NCI-H2081 (cell line): ENCODE measurements at places on chromosomes 4 and X.

GRCh38 chr4:19123681-19124080, 1102.1 kb upstream of the LCORL start:
- DNase-seq = no peak

GRCh38 chr4:127362686-127363085, 270.1 kb upstream of the INTU start:
- DNase-seq = no peak

GRCh38 chr4:160175064-160175643, 1072.3 kb downstream of the RAPGEF2 start:
- DNase-seq = no peak

DNA sequence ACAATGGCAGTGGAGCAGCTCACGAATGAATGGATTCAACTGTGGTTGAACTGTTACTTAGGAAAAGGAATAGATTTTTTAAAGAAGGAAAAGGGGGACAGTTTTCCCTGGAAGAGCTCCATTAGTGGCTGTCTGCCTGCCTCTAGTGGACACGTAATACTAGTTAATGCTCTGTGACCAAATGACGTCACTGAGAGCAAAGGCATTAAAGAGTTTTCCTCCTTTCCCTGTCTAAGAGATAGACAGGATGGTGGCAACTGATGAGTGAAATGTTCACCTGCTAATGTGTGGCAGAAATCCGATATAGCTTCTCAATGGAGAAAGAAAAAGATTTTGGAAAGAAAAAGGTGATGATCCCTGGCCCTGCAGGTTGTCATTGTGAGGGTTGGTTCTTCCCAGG, 52.3 kb upstream of the SCML1 start:
- no peak for DNase-seq

DNA sequence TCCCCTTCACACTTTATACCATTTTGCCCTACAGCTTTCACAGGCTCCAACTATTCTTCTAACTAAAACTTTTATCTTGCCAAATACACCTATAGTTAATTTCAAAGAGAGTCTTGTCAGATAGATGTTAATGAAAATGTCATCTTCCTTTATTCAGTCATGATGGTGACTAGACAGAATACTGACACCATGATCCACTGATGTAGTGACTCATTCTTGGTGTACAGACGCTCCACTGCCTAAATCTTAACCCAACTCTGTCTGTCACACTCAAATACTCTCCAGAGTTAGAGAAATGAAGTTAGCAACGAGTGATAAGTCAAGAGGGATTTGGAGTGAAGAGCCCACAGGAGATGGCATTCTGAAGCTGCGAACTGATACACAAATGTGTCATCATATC, 32.1 kb upstream of the HDAC8 start:
- DNase-seq = no peak

- DNase-seq = peak; percentile 42
These were observed 3.5 kb upstream of the IQSEC2 start for GRCh38 chrX:53284684-53285447.

GRCh38 chr4:159307929-159308328, 205.1 kb downstream of the RAPGEF2 start:
- DNase-seq = no peak

- no peak for DNase-seq
These were observed 283.2 kb downstream of the DCHS2 start for GRCh38 chr4:154208424-154208823.

DNA sequence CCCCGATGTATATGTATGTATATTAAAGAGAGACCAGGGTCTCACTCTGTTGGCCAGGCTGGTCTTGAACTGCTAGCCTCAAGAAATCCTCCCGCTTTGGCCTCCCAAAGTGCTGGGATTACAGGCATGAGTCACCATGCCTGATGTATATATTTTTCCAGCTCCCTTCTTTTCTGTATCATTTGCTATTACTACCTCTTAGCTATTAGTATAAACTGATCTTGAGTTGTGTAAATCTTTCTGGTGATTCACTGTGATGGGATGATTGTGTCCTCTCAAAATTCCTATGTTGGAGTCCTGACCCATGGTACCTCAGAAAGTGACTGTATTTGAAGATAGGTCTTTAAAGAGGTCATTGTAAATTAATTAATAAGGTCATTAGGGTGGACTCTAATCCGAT, 53.1 kb downstream of the HPRT1 start:
- DNase-seq = no peak

GRCh38 chr4:3729882-3730226, 36.3 kb upstream of the ADRA2C start:
- no peak for DNase-seq

DNA sequence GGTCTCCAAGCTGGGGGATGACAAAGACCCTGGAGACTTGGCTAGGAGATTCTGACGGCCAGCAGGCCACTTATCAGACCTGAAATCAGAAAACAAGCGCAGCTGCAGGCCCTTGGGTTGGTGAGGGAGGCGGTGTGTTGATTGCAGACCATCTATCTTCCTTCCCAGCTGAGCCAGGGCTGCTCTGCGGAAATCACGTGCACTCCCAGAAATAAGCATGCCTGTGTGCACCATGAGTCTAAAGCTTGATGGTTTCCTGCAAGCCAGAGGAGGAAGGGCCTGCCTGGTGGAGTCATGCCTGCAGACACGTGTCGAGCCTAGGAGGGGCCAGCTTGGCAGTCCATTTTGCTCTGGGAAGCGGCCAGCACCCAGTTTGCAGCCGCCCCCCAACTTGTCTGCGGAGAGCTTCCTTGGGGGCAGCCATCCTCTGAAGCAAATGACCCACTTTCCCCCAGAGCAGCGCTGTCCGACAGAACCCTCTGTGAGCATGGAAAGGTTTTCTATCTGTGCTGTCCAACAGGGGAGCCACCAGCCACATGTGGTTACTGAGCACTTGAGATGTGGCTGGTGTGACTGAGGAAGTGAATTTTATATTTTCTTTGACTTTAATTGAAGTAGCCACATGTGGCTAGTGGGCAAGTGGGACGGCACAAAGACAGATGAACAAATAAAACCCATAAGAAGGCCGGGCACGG, 175.7 kb upstream of the BCOR start:
- DNase-seq = no peak

- no peak for DNase-seq
These were observed 137.8 kb upstream of the FRG1 start for GRCh38 chr4:189802884-189803283.

DNA sequence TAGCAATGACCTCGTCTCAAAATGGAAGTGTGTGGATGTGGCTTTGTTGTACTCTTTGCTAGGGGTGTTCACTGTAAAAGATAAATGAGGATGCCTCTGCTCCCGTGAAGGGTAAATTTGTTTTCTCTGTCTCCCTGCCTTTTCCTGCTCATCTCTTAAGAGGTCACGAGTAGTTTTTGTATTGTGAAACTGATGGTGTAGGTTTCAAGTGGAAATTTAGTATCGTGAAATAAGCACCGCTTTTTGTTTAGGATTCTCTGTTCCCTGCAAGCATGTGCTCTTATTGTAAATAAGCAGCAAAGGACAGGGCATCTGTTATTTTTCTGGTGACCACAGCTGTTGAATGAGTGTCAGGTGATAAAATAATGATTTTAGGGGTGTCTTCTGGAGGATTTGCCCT, 104.6 kb downstream of the PHEX start:
- no peak for DNase-seq

DNA sequence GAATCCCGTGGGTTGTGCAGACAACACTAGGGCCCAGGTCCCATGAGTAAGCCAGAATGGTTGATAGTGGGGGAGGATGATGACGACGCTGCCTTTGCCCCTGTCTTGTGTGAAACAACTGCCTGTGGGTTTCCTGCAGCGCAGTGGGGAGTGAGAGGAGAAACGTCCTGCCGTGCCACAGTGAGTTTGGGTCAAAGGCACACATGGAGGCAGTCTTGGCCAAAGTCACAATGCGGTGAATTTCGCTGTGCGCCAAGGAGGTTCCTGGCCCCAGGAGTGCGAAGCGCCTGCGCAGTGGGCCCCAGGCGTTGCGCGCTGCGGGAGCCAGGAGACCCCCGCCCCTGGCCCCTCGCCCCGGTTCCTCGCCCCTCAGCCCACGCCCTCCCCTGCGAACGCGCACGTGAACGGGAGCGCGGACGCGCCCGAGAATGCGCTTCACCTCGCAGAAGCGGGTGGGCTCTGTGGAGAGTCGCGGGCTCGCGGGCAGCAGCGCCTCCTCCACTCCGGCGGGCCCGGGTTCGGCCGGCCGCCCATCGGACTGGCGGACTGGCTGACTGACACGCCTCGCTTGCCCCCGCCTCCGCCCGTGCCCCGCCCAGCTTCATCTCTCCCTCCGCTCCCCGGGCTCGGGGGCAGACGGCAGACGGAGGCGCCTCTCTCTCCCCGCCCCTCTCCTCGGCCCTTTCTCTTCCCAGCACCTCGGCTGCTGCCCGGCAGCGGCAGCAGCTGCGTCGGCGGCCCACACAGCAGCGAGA, at the start of gene NUDT10:
NUDT10 (plus strand) TSS at position 635 of the 755 bp plus-strand sequence. CDS start 144 bp downstream, outside the sequence.
- peak; percentile 25 for DNase-seq

DNA sequence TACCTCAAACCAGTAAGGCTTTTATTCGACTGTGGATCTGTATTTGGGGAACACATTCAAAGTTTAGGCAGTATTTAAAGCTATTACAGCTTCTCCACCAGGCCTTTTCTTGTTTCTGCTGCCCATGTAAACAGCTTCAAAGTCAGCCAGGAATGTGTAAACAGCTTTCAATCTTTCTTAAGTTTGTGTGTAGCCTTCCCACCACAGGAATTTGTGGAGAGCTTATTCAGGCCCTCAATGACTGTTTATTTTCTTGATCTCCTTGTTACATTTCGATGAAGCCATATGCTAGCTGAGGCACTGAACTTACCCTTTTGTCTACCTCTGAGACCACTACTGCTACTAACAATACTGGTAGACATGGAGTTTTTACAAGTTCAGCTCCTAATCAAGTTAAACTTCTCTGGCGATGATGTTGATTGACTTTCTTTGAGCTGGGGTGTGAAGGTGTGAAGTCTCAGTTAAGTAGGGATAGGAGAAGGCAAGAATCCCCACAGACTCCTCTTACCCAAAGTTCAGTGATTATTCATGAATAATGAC, 72.6 kb downstream of the NWD2 start:
- DNase-seq = no peak

DNA sequence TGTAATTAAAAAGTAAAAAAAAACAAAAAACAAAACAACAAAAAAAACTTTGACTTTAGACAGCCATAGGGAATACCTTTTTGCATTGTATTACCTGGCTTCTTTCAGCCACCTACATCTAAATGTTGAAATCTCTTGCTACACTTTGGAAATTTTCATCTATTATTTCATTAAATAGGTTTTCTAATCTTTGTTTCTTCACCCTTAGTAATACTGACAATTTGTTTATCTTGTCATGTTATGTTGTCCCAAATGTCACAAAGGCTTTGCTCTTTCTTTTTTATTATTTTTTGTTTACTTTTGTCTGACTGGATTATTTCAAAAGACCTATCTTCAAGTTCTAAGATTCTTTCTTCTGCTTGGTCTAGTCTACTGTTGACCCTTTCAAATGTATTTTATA, 7.5 kb downstream of the PF4 start:
- DNase-seq = no peak

DNA sequence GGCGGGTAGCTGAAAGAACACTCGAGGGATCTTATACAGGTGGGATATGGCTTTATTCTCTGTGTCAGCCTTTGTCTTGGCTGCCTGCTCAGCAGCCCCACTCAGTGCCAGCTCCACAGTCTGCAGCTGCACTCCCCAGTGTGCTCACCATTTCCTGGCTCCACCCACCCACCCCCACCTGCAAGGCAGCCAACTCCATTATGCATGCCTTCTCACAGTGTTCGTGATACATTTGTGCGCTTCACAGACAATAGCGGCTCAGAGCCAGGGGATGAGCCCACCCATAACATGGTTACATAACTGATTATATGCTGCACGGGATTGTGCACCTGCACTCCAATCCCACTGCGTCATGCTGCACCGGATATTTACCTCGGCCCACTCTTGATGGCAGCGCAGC, 8.8 kb upstream of the TMEM128 start:
- no peak for DNase-seq

- DNase-seq = no peak
These were observed 333.9 kb downstream of the ARHGAP24 start for GRCh38 chr4:85808864-85809263.

GRCh38 chrX:40314070-40314469, 216.3 kb upstream of the BCOR start:
- no peak for DNase-seq

DNA sequence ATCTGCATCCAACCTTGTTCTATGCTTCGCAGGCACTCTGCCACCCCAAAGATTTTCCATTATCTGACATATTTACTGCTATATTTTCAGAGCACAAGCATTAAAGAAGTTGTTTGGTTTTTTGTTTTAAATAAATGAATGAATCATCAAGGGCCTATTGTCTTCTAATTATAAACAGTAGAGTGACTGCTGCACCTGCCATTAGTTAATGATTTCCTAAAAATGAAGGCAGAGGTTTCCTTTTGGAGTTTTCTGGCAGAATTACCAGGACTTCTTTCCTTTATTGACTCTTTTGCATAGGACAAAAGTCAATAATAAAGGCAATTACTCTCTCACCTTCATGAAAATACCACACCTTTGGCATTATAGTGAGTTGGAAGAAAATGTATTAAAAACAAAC, 238.1 kb downstream of the INPP4B start:
- no peak for DNase-seq

DNA sequence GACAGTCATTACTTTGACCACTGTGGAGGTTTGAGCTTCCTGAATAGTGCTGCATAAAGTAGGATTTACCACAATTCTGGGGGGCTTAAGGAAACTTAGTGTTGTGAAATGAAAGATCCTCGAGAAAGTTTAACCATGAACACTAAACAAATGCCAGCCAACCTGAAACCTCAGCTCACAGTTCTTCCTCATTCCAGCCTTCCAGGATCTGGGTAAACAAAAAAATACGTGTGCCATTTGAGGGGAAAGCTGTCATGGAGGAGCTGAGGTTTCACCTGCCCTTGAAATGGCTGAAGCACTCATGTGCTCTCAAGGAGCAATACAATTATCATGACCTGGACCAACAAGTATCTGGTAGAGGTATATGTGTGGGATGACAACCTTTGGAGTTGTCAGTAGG, 142.7 kb downstream of the NPNT start:
- no peak for DNase-seq

GRCh38 chrX:125378205-125378604, 58.5 kb downstream of the TEX13C start:
- DNase-seq = peak; percentile 61

GRCh38 chr4:98433691-98434090, 172.5 kb downstream of the RAP1GDS1 start:
- peak; percentile 31 for DNase-seq

DNA sequence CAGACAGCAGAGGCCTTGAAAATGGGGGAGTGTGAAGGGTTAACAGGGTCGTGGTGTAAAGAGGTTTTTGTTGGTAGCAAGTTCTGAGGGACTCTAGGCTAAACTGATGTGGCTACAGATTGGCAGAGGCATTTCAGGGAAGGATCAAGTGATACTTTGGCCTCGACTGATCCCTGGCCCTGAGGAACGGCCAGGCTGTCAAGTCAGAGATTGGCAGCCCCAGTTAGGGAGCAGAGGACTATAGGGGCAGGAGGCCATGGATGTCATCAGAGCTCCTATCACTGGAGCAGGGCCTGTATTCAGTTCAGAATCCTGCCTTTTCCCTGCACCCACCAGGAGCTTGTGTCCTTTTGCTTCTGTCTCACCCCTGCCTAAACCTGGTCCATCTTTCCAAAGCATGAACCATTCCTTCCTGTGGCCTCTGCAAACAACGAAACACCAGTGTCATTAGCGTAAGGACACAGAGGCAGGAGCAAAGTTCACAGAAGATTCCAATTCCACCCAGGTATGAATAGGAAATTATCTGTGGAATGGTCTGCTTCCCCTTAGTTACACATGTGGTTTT, 613.1 kb downstream of the MID1IP1 start:
- DNase-seq = no peak

GRCh38 chr4:176507845-176508533, 188.2 kb downstream of the SPCS3 start:
- no peak for DNase-seq
